ENCODE measurements at places on chromosomes 16 and 17.
A peak's percentile ranks its signal among the peaks of the same experiment; 100 is the strongest.

DNA sequence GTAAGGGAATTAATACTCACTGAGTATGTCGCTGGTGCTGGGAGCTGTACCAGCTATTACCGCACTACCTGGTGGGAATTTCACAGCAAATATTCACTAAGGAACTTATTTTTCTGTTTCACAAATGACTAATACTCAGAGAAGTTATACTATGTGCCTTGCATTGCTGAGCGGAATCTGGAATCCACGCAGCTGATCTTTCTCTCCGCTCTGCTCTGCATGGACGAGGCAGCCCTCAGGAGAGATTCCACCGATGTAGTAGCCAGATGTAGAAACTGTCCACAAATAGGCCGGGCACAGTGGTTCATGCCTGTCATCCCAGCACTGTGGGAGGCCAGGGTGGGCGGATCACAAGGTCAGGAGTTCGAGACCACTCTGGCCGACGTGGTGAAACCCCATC is 17.1 kb downstream of the NME3 start:
- DNase-seq, result no peak

DNA sequence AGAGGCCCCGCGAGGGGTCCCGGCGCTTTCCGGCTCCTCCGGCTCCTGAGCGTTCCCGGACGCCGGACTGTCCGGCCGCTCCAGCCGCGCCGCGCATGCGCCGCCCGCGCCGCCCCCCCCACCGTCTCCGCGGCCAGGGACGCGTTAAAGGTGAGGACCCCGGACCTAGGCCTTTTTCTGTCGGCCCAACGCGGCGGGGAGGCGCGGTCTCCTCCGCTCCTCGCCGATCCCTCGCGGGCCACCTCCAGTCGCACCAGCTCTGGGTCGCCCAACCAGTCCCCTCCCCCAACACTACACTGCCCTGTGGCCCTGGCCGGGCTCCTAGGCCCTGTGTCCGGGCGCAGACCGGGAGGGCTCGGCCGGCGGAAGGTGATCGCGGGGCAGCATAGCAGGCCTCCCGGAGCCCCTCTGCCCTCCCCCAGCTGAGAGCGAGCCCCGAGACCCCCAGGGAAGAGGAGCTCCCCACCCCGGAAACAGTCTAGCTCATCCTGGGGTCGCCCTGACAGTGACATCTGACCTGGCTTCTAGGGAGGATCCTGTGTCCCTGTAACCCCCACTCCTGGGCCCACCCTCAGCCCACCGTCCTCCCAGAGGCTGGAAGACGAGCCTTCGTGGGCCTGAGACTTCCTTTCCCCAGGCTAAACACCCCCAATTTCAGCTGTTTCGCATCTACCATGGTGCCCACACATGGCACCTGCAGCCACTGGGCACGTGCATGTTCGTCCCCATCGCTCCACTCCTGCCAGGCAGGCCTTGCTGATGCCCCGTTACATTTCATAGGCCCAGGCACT is 14.7 kb upstream of the BCAR1 start:
- no peak for DNase-seq

- no peak for DNase-seq
Observed at GRCh38 chr17:3771140-3771539, 29.8 kb downstream of the ITGAE start.

GRCh38 chr16:89192956-89193575 is 7.3 kb downstream of the SLC22A31 start:
- peak; percentile 48 for DNase-seq

DNA sequence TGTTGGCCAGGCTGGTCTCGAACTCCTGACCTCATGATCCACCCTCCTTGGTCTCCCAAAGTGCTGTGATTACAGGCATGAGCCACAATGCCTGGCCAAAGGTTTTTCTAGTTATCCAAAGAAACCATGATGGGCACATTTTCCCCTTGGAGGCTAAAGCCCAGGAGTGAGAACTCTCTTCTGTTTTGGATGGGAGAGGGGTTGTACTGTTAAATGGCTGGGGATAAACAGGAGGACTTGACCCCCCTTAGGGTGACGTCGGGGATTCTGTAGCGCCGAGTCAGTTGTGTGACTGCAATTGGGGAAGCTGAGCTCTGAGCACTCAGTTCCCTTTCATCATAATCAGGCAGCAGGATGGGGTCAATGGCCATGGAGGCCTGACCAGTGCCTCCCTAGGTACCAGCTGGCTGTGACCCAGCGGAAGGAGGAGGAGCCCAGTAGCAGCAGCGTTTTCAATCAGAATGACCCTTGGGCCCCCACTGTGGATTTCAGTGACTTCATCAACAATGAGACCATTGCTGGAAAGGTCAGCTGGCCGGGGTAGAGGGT is 4.1 kb downstream of the AOC3 start:
- no peak for DNase-seq

GRCh38 chr16:1793578-1794220 is at the start of gene IGFALS:
Gene IGFALS, minus strand, starts transcription at chr16:1793705. Its CDS starts 53 bp downstream, at chr16:1793652.
- no peak for DNase-seq

DNA sequence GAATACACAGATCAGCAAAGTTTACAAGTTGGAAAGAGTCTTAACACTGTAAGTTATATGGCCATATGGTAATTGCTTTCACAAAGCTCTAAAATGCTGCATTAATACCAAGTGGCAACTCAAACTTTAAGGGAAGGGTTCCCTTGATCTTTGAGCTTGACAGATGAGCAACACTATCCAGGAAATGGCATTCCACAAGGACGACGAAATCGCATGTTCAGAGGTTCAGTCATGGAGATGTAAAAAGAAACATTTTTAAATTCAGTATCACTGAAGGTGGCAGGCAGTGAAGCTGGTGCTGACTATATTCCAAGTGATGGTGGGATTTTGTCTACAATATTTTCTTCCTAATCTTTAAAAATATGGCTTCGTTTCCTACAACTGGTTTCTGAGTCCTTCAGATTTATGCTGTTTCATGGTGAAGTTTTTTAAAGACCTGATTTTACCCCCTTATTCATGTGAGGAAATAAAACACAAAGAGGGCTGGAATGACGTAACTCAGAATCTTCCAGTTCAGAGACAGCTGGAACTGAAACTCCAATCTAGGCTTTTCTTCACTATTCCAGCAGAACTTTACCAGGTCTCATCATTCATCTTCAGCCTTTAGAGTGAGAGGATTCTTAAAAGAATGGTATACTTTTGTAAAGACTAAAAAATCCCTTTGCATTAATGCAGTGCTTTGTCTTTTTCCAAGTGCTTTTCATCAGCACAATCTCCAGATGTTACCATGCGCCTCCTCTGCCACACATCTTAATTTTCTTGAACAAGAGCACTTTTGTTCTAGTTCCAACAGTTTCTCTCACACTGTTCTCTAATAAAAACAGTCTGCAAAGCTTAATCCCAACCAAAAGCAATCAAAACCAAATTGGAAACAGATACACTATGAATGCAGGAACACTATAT is 20.2 kb downstream of the CHCT1 start:
- no peak for DNase-seq

DNA sequence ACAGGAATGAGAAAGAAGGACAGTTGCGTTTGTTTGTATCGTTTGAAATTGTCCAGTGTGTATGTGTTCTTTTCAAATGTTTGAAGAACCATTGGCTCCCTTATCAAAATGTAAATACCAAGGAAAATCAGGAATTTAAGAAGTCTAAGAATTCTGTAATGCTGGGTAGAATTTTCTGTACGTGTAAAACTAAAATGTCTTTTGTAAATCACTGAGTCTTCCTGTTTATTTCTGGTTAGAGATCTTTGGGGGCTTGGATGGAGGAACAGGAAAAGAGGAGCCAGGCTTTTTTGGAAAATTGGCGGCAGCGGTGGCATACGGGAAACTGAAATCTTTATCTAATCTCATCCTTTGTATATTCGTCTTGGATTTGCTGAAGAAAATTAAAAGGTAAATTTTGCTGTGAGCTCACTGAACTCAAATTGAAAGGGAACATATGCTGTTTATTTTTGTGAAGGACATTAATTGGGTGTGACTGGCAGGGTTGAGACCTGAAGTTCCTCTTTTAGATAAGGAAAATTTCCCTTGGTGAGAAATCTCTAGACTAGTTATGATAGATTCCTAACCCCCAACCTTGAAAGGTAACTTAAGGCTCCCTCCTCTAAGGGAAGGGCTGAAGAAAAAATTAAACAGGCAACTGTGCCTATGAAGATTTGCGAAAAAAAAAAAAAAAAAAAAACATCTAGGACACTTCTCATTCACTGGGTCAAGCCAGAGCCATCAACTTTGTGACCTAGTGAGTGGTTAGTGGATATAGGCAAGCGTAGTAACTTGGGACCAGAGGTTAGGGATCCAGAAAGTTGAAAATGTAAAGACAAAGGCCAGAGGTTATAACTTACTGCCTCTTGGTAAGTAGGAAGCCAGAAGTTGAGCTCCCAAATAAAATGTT is 10.8 kb downstream of the TAT start:
- no peak for DNase-seq

DNA sequence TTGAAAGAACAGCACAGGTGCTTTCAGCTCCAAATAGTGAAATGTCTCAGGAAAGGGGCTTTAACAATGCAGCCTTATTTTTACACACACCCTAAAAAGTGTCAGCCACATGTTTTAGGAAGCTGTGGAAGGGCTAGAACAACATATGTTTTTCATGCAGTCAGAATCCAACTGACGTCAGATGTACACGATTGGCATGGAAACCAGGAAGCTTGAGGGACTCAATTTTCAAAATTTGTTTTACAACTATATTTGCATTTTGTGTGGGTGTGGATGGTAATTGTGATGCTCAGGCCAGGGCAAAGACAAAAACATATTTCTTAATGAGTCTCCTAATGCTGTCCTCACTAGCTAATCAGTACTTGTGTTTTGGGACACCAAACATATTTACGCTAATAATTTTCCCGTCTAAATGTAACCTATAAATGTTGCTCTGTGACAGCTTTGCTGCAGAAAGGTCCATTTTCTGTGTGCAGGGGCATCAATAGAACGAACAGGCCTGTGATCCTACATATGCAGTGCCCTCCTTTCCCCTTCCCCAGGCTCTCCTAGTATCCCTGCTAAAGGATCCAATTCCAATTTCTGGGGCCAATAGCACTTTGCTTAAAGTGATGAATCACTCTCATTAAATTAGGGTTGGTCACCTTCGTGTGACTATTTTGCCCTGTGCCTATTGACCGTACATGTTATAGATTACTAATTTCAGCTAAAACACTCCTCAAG is 434.0 kb upstream of the CDH5 start:
- no peak for DNase-seq

GRCh38 chr17:19005137-19005773 is 691 bp upstream of the FAM83G start:
- no peak for DNase-seq

GRCh38 chr17:45404870-45405249 is 27.8 kb downstream of the ARHGAP27 start:
- no peak for DNase-seq

GRCh38 chr16:51056331-51056730 is 94.7 kb downstream of the SALL1 start:
- no peak for DNase-seq

GRCh38 chr17:7745748-7746470 is 28.4 kb downstream of the DNAH2 start:
- no peak for DNase-seq

DNA sequence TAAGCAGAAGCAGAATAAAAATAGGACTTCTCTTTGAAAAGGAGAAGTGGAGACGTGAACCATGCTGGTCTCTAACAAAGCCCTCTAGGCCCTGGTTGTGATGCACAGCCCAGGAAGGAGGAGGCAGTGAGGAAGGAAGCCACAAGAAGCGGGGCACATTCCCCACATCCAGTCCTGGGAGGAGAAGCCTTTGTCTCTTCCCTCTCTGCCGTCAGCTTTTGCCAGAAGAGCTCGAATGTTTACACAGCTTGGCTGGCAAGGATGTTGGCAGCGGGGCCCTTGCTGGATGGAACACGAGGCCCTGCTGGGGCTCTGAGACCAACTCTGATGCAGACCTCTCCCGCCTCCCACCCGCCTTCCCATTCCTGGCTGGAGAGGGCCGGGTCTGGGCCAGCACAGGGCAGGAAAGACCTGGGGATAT is 91.3 kb downstream of the MAF start:
- DNase-seq, result no peak

GRCh38 chr16:5649762-5650743 is 552.5 kb upstream of the EEF2KMT start:
- no peak for DNase-seq

DNA sequence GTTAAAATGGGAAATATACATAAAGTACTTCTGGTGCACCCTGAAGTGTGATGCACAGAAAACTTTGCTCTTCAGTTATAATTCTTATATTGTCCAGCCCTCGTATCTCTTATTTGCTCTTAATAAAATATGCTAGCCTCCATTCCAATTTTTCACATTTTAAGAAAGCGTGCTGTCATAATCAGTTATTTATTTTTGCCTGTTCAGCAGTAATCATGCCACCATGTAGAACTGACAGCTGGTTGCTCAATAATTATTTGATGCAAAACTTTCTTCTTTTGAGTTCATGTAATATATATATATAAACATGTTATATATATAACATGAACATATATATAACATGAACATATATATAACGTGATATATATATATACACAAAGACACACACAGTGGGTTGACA is 294.6 kb downstream of the CNTNAP4 start:
- DNase-seq, result no peak

GRCh38 chr17:21028192-21028591 is 14.6 kb downstream of the USP22 start:
- DNase-seq, result no peak

GRCh38 chr16:86515777-86516622 is 5.7 kb downstream of the FOXF1 start:
- DNase-seq, result no peak

GRCh38 chr17:45230410-45230786 is 8.7 kb downstream of the FMNL1 start:
- DNase-seq, result no peak

DNA sequence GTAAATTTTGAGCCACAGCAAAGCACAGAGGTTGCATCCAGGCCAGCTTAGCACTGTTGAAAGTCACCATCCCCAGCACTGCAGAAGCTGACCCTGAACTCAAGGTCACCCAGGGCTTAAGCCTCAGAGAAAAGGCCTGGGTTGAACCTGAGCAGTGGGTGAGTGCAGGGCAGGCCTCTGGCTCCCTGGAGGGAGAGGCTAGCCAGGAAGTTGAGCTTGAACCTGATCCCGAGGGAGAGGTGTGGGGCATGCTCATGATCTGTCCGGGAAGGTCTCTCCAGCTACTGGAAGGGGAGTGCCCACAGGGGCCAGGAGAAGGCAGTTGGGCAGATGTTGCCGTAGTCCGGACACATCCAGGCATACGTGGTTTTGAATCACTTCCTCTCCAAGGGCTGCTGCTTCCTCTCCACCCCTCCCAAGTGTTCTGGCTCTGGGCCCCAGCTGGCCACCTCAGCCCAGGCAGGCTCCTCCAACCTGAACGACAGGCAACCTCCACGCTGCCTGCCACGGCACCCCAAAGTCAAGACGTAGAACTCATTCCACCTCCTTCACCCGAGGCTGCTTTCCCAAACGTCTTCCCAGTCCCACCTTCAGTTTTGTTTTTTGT is 18.4 kb downstream of the CARHSP1 start:
- DNase-seq, result no peak

- peak; percentile 70 for DNase-seq
Observed at GRCh38 chr17:82317394-82318168, at the start of gene CD7. Gene CD7, minus strand, starts transcription at chr17:82317608. Its CDS starts 113 bp downstream, at chr17:82317495.

GRCh38 chr16:87664792-87665191 is 62.5 kb downstream of the JPH3 start:
- no peak for DNase-seq
